ENCODE measurements at places on chromosomes 7 and 10.

DNA sequence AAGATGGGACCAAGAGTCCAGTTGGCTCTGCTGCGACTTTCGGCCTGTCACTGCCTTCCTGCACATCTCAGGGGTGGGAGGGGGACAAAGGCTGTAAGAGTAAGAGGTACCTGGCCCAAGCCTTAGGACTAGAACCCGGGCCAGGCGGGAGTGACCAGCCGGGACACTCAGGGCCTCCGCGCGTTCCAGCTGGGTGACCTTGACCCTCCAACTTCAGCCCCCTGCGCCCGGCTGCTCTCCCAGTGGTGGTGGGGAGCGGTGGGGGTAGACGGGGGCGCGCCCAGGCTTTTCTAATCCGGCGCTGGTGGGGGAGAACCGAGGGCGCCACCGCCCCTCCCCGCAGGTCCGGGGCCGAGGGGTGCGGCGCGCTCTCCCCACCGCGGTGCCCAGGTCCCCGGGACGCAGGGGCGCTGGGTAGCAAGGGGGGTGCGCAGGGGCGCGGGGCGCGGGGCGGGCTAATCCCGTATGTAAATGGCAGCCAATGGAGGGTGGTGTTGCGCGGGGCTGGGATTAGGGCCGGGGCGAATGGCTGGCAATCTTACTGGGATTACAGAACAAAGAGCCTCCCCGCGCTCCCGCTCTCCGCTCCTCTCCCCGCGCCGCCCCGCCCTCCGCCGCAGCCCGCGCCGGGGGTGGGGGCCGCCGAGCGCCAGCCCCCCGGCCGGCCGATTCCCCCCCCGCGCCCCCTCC, at the start of gene GTF2IRD1:
GTF2IRD1 (plus strand) TSS at position 585 of the 690 bp plus-strand sequence. CDS start 54,175 bp downstream, outside the sequence.
- DNase-seq = peak; percentile 86

DNA sequence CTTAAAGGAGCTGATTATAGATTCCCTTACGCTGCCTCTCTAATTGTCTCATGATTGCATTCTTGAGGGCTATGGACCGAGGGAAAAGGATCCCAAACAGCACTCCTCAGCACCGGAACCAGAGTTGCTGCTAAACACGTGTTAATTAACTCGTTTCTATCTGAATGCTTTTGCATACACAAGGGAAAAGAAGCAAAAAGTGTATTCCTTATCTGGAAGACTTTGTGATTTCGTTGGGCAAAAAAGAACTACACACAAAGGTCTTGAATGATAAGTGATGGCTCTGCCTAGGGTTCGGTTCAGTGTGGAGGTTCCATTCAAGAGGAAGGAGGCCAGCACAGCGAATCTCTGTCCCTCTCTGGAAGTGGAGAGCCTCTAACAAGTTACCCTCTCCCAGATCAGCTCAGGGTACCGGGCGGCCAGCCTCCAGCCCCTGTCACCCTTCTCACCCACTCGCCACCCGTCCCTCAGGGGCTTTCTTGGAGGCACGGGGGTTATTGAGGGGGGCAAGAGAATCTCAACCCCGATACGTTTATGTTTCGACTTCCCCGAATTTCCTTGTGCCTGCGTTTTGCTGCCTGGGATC, 515 bp upstream of the SLC4A2 start:
- no peak for DNase-seq

- no peak for DNase-seq
Observed at GRCh38 chr7:1123715-1124114, 35.8 kb downstream of the GPER1 start.

- no peak for DNase-seq
Observed at GRCh38 chr10:71278691-71279588, 40.1 kb upstream of the SLC29A3 start.

GRCh38 chr10:71694039-71694501, 25.5 kb downstream of the C10orf105 start:
- DNase-seq = no peak

Measured in T47D (cell line).